ENCODE measurements at places on chromosomes 1 and 21.

- no peak for DNase-seq
These were observed 4.4 kb downstream of the NME7 start for GRCh38 chr1:169363046-169363730.

DNA sequence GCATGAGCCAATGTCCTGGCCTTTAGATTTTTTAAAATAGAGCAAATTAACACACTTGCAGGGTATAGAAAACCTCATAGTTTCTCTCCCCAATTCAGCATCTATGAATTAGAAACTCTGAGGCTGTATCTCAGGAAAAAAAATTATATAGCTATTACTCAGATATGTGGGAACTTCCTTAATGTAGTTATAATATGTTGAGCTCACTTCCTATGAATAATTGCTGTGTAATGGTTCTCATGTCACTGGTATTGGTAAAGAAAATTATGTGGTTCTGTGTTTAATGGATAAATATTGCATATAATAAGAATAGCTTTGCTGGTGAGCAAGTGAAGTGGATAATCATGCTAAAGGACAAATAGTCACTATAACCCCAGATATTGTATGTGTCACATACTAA, 2019.8 kb downstream of the NCAM2 start:
- no peak for DNase-seq

- no peak for DNase-seq
These were observed 48.7 kb downstream of the AKT3 start for GRCh38 chr1:243801378-243801777.

DNA sequence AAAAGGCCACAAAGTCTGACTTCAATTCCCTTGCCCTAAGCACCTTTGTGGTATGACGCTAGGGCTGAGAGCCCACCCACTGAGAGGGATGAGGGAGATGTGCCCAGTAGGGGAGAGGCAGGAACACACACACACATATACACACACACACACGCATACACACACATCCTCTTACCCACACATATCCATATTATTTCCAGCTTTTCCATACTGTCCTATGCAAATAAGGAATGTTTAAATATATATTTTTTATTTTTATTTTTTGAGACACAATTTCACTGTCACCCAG, 3.0 kb downstream of the RAB25 start:
- DNase-seq: no peak

DNA sequence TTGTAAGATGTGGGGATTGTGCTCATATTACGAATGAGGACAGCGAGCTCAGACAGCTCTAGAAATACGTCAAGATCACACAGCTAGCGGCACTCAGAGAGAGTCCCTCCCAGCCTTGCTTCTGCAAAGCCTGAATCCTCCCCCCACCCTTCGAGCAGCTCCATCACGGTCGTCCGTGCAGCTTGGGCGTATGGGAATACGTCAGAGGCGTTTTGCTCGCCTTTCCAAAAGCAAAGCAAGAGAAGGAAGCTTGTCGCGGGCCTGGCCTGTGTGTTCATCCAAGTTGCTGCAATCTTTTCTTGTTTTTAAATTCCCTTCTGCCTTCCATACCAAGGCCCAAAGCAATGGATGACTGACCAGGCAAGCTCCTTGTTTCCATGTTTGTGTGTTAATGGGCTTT, 125.5 kb upstream of the IRF2BP2 start:
- no peak for DNase-seq

- DNase-seq: no peak
These were observed 17.2 kb upstream of the OLIG2 start for GRCh38 chr21:33008333-33009051.

GRCh38 chr21:42677339-42678321, 24.2 kb downstream of the PDE9A start:
- no peak for DNase-seq

GRCh38 chr1:102262994-102263393, 266.3 kb upstream of the OLFM3 start:
- DNase-seq: no peak

DNA sequence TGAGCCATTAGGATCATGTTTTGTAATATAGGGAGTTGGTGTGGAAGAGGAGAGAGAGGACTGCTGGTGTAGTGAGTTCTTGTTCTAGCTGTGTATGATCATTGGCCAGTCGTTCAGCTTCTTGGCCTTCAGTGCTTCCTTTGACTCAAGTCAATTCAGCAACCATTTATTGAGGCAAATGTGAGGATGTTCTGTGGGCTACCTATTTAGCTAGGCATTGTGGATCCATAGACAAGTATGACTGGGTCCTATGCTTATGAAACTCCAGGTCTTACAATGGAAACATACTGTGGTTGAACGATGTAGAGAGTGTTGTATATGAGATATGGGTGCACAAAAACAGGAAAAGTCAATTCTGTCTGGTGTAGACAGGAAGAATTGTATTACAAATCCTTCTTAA, 41.7 kb downstream of the NFIA start:
- no peak for DNase-seq

DNA sequence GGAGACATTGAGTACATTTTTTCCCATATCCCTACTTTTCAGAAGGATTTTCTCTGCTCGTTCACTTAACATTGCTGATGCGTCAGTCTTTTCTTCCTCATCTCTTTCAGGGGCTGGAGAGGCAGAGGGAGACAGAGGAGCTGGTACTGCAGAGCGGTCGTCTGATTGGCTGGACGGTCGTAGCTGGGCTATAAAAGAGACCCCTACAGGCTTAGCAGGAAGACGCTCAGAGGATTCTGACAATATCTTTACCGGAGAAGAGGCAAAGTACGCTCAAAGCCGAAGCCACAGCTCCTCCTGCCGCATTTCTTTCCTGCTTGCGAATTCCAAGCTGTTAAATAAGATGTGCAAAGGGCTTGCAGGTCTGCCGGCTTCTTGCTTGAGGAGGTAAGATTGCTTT, at the start of gene RGS4:
Gene RGS4 (plus strand): TSS at position 220 of the 400 bp plus-strand sequence. CDS start 124 bp downstream, at position 344.
- DNase-seq: no peak

DNA sequence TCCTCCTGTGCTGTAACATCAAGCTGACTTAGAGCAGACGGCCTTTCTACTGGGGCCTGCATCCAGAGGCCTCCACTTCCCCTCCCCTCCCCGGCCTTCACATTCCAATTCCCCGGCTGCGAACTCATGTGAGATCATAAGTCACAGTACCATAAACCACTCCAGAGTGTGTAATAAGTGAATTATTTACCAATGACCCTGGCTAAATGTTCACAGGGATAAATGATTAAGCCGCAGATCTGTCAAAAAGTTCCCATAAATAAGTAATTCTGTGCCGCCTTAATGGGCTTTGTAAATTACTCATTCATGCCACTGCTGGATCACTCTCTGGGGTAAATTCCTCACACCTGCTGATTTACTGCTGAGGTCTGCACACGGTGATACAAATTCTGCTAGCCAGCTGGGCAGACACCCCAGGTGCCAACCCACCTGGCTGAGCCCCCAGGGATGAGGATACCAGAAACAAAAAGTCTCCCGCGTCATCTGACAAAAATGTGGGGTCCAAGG, 27.4 kb upstream of the KIRREL1 start:
- no peak for DNase-seq

GRCh38 chr1:41468122-41468762, 16.2 kb downstream of the EDN2 start:
- no peak for DNase-seq

GRCh38 chr1:54245501-54245900, 45.5 kb downstream of the MRPL37 start:
- no peak for DNase-seq

DNA sequence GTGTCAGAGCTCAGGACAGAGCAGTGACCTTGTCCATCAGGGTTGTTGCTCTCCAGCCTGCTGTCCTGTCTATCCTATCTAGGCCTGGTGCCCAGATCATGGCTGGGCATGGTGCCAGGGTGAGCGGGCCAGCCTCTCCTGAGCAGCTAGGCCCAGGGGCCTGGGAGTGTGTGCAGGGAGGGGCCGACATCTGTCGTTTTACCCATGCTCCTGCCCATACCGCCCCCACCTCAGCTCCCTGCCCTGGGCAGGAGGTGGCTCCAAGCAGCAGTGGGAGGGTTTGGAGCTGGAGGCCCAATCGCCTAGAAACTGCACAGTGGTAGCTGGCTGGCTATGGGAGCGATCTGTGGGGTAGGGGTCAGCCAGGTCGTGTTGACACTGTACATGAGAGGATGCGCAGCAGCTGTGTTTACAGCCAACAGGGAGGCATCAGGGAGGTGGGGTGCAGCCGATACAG, 6.5 kb downstream of the INSRR start:
- no peak for DNase-seq

GRCh38 chr1:99131546-99131945, 126.9 kb upstream of the PLPPR5 start:
- DNase-seq: no peak

GRCh38 chr1:10599194-10599861, 124.6 kb downstream of the PEX14 start:
- no peak for DNase-seq

DNA sequence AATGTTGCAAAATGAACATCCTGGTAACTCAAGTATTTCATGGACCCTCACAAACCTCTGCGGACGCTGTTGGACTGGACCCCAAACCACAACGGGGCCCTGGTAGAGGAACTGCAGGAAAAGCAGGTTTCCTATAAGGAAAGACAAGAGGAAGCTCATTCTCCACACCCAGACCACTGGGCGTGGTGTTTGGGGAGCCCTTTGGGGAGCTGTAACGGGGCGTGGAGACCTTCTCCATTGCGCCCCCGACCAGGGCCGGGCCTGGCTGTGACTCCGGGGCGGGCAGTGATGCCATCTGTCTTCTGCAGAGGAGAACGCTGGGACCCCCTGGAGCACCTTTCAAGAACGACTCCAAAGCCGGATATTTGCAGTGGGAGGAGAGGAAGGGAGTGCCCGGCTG, 30.0 kb upstream of the AGPAT3 start:
- DNase-seq: no peak

GRCh38 chr1:29933067-29933466, 696.7 kb downstream of the PTPRU start:
- no peak for DNase-seq

DNA sequence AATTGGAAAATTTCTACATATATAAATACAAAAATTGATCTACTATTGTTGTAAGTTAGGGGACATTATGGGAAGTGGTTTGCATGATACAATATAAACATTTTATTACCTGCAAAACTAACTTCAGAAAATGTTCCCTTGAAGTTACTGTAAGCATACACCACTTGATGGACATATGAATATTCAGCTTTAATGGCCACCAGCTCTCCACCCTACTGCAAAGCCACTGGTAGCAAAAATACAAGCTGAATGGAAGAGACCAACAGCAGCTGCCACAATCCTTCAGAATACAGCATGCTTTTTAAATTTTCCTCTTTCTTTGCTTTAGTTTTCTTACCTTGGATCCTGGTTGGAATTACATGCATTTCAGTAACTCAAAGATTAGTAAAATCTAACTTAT, 69.8 kb downstream of the COQ8A start:
- DNase-seq: no peak

DNA sequence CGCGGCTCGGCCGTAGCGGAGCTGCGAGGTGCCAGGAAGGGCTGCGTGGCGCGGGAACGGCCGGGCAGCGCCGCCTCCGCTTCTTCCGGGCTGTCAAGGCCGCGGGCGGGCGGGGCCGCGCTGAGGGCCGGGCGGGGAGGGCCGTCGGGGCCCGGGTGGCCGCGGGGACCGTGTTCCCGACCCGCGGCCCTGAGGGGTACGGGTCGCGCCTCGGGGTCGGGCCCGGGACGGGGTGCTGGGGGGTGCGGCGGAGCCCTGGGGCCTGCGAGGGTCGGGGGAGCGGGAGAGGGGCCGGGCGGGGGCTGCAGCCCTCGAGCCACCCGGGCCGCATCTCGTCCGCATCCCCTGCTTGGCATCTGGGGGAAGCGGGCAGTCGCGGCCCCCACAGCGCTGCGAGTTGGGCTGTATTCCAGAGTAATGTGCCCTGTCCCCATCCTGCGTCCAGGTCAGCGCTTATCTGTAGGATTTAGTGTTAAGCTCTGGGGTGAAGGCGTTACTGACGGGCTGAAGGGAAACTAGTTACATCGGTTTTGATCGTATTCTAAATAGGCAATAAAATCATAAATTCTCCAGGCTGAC, 379 bp downstream of the RER1 start:
- no peak for DNase-seq

DNA sequence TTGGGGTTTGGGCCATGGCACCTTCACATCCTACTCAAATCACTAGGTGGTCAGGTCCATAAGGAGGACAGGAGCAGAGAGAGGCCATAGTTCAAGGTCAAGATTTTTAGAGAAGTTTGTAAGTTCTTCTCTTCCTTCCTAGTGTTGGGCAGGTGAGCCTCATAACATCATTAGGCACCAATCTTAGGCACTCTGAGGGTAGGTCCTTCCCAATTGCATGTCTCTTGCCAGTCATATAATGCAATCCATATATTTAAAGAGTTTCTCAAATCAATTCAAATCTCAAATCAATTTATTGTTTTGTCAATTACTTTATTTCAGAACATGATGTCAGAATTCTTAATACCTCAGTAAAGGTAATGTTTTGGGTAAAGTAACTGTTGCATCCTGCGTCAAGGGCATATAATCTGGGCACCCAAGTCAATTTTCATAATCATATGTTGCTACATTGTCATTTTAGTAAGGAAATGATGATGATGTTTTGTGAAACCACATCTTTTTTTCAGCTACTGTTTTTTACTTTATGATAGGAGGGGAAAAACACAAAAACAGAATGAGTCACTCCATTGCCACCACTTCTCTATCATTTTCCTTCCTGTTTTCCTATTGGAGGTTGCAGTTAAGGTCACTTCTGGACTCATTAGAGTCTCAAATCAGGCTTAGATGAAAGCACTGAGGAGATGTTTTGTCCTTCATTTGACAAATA, 122.7 kb downstream of the UCHL5 start:
- DNase-seq: no peak

Data from stimulated activated CD8-positive, alpha-beta memory T cell treated with anti-CD3 and anti-CD28 coated beads, Interleukin-15, amount 100 ng/mL, for 4 hours (primary cell).